ENCODE measurements at places on chromosomes 11 and 22.

DNA sequence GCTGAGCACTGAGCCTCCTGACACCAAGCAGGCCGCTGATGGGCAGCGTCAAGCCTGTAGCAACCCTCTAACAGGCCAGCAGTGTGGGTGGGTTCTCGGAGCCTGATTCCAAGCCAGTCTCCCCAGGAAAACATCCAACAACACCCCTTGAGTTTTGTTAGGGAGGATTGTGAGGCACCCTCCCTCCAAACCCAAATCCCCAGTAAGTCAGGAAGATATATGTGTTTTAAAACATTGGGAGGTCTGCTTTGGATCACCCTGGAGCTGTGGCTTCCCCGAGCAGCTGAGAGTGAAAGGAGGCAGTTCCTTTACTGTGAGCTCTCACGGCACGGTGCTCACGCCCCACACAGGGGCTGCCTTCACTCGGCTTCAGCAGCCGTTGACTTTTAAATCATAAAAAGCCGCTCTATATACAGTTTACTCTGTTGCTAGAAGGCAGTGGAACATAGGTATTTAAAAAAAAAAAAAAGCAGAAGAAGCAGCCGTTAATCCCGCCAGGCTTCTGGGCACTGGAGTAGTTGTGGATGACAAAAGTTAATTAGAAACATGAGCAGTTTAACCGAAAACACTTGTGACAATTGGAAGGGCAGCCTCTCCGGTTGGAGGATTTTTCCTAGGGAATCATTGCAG lies 218.6 kb downstream of the NAV2 start:
- no peak for DNase-seq

- DNase-seq = no peak
These were observed 216.1 kb upstream of the NTM start for GRCh38 chr11:131154351-131154750.

- DNase-seq = no peak
These were observed 7.3 kb downstream of the DENND6B start for GRCh38 chr22:50319503-50319951.

- no peak for DNase-seq
These were observed 3.8 kb upstream of the OR5A2 start for GRCh38 chr11:59429924-59430516.

- DNase-seq = no peak
These were observed 45.0 kb downstream of the EIF3F start for GRCh38 chr11:8032122-8032521.

DNA sequence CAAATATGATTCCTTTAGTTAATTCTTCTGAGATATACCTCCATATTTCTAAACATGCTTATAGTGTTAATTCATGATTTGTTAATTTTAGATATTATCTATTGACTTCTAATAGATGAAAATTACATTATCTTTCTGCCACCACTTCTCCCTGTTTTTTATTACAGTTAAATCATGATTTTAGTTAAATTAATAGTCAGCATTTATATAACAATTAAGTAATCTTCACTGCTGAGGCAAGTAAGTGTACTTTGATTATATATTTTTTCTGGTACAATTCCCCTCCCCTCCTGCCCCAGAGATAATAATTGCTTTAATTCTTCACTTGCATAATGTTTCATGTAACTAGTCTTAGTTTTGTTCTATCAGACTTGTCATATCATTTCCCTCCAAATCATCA lies 5.8 kb downstream of the IL17RA start:
- DNase-seq = no peak

- no peak for DNase-seq
These were observed 49.4 kb downstream of the FLRT1 start for GRCh38 chr11:64084951-64085710.

GRCh38 chr11:78796956-78797355 lies 222.3 kb upstream of the NARS2 start:
- no peak for DNase-seq

DNA sequence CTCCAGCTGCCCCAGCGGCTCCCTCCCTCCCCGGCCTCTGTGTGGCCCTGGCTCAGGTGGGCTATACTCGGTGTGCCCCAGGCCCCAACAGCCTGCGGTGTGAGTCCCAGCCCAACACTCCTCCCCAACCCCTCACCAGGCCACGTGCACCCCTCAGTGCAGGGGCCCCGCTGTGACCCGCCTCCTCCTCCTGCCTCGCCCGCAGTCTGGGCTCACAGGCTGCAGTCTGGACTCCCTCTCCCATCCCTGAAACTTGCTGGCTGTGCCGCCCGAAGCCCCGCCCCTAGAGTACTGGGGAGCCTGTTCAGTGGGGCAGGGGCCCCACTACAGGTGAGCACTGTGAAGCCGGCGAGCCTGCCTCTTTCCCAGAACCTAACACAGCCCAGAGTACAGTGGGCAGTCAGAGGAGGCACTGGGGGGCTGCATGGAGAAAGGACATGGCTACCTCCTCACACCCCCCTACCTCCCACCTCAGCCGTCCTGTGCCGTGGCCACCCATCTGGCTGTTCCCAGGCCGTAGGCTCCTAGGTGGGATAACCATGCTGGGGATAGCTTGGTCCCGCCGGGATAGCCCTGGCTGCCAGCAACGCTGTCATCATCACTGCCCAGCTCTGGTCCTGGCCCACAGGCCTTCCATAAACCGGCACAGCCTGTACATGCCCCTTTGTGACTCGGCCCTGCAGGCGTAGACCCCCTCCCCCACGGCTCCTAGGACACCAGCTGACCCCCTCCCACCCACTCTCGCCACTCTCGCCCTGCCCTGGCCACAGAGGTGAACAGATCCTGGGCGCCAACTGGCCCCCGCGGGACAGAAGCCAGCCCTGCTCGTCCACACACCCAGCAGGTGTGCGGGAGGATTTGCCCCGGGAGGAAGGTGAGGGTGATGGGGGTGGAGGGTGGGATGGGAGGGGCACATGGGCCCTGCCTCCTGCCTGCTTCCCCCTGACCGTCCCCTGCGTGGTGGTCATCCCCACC lies 29.7 kb downstream of the CELSR1 start:
- DNase-seq = no peak

DNA sequence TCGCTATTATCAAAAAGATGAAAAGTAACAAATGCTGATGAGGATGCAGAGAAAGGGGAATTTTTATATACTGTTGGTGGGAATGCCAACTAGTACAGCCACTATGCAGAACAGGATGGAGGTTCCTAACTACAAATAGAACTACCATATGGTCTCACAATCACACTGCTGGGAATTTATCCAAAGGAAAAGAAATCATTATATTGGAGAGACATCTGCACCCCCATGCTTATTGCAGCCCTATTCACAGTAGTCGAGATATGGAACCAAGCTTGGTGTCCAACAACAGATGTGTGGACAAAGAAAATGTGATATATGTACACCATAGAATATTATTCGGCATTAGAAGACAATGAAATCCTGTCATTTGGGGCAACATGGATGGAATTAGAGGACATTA lies 19.6 kb upstream of the POU2AF2 start:
- no peak for DNase-seq

- no peak for DNase-seq
These were observed 21.7 kb downstream of the FANCF start for GRCh38 chr11:22603933-22604332.

GRCh38 chr22:19719488-19720021 lies 3.8 kb upstream of the GP1BB start:
- DNase-seq = no peak

GRCh38 chr11:2759228-2760195 lies 59.7 kb upstream of the KCNQ1OT1 start:
- no peak for DNase-seq

DNA sequence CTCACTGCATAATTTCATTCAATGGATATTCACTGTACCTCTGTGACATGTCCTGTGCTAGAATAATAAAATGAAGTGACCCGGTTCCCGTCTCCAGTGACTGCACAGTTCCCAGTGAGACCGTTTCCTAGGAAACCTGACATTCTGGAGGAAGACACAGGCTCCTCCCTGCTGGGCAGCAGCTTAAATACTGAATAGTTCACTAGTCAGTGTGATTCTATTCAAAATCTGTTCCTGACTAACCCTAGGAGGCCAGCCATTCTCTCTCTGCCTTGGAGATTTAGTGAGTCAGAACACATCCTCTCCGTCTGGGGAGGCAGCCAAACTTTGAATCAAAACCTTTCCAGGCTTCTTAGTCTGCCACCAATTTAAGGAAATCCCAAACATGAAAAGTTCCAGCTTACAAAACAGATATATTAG lies 11.3 kb downstream of the TRIM66 start:
- no peak for DNase-seq

- no peak for DNase-seq
These were observed 28.9 kb downstream of the PAX6 start for GRCh38 chr11:31782257-31782656.

- no peak for DNase-seq
These were observed 27.2 kb downstream of the EIF3M start for GRCh38 chr11:32610797-32611352.

DNA sequence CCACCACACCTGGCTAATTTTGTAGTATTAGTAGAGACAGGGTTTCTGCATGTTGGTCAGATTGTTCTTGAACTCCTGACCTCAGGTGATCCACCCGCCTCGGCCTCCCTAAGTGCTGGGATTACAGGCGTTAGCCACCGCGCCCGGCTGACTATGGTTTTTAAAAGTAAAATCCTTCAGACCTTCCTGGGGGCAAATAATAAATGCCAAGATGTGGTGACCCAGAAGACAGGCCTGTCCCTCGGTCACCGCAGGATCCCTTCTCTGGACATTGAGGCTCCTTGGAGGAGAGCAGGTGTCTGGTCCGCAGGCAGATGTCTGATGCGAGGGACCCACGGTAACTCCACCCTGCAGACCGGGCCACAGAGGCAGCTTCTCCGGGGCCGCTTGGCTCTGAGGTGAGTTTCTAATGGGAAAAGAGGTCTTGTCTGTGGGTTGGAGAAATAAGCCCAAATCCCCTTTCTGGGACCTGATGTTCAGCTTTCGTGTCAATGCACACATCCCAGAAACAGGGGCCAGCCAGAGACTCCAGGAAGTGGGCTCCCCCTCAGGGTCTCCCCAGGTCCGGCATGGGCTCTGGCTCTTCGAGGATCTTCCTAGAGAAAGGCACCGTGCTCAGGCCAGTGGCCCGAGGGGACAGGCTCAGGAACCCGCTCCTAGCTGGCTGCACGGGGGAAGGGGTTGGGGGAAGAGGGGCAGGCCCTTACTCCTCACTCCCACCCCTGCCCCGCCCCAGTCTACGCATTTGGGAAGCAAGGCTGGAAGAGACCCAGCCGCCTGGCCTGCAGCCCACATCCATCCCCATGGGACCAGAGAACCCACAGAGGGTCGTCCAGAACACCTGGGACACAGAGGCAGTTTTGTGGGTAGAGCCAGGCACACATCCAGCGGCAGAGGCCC lies 100.6 kb downstream of the WNT7B start:
- DNase-seq = no peak

DNA sequence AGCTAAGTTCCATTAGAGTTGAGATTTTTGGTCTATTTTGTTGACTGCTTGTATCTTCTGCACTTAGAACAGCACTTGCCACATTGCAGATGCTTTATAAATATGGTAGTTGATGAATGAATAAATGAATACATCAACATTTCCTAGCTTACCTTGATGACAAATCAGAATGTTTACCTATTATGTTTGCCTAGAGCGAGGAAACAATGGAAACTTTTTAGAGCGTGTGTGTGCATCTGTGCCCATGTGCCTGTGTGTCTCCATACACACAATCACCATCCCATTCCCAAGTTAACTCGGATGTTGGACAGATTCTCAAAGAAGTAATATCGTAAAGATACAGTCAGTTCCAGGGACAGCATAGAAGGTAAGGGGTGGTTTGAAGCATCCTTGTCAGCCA lies 139.1 kb downstream of the DBX1 start:
- no peak for DNase-seq

GRCh38 chr11:93895106-93895862 lies 44.9 kb upstream of the VSTM5 start:
- DNase-seq = no peak

- DNase-seq = no peak
These were observed 1686.8 kb downstream of the LRRC4C start for GRCh38 chr11:39772525-39773137.

DNA sequence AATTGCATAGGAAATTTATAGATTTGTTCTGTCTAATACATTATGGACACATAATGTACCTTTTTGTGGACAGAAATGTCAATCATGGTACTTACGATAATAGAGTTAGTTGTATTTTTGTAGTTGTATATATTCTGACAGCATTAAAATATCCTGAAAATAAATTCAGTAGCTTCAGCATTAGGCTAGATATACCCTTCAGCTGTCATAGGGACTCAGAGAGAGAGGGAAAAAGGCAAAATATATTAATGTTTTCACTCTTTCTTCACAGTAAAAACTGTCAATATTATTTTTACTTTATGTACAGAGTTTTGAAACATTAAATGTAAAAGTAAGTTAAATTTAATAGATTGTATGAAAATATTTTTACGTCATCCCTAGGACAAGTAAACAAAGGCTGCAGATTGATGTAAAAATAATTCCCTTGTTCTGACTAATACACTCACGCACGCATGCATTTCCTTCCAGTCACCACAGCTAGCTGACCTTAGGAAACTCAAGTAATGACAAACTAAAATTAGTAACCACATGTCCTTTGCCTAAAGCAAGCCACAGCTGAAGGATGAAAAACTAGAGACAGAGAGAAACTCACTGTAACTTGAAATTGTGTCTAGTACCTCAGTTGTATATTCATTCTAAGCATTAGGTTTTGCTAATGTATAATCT lies 104.7 kb upstream of the CARD18 start:
- DNase-seq = no peak

- no peak for DNase-seq
These were observed 7.4 kb upstream of the NAP1L4 start for GRCh38 chr11:2999464-2999998.

- DNase-seq = no peak
These were observed 1.0 kb upstream of the C11orf96 start for GRCh38 chr11:43941257-43941994.

DNA sequence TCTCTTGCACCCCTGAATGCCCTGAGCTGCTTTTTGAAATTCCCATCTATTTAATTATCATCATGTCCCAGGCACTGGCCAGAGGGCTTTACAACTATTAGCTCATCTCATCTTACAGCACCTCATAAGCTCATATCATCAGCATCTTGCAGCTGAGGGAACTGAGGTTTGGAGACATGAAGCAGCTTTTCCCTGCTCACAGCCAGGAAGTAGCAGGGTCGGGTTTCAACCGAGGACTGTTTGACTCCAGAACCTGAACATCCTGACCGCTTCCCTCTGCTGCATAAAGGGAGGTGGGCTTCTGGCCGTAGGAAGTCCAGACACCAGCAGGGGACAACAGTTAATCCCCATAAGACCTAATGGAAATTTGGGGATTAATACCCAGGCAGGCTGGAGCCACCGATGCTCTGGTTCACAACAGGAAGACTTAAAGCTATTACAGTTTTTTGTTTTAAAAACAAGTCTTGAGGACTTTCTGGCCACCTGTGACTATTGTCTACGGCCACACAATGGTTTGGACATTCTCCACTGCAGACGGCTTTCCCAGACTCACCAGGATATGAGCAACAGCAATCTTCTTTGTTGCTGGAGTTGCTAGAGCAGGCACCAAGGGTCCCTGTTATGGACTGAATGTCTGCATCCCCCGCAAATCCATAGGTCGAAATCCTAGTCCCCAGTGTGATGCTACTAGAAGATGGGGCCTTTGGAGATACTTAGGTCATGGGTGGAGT lies 47.4 kb downstream of the CHST1 start:
- DNase-seq = no peak
